Stimulated activated CD4-positive, alpha-beta T cell treated with anti-CD3 and anti-CD28 coated beads, Interleukin-4, amount 100 ng/mL, for 4 hours (primary cell): ENCODE measurements at places on chromosomes 3 and 15.

DNA sequence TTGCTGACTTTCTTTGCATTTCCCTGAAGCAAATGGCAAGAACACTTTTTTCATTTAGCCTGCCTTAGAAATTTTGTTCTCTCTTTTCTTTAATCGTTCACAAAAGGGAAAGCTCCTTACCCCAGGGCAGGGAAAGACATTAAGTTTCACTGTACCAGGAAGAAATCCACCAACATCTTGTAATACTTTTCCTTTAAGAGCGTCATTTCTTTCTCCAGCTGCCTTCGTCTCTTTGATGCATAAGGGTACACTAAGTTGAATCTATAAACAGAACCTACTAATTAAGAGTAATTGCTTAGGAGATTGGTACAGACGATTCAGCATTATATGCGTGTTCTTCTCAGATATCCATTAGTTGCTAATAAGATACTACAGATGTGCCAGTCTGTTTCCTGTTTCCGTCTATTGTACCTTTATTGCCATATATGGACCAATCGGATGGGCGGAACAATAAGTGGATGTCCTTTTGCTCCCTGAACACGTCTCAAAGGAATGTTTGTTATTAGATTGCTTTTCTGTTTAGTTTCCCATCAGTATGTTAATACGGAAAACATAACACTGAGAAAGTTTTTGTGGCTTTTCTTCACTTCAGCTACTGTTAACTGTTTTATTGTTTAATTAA lies 276.7 kb upstream of the RARB start:
- no peak for DNase-seq

DNA sequence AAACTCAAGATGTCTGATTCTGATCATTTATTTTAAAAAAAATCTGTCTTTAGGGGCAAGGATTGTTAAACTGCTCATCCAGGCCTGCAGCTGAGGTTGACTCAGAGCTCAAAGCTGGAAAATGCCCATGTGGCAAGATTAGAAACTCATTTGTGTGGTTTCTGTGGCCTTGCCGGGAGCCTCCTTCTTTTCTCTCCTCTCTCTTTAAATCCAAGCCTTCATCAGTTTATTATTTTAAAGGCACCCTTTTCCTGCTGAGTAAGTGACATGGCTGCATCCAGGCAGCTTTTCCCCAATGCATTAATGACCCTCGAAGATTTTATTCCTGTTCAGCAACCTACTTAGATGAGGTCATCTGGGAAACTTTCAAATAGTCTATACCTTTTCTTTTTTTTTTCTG lies 221.3 kb upstream of the CDIN1 start:
- no peak for DNase-seq

- no peak for DNase-seq
Observed at GRCh38 chr3:142278451-142278850, 53.1 kb upstream of the GK5 start.

DNA sequence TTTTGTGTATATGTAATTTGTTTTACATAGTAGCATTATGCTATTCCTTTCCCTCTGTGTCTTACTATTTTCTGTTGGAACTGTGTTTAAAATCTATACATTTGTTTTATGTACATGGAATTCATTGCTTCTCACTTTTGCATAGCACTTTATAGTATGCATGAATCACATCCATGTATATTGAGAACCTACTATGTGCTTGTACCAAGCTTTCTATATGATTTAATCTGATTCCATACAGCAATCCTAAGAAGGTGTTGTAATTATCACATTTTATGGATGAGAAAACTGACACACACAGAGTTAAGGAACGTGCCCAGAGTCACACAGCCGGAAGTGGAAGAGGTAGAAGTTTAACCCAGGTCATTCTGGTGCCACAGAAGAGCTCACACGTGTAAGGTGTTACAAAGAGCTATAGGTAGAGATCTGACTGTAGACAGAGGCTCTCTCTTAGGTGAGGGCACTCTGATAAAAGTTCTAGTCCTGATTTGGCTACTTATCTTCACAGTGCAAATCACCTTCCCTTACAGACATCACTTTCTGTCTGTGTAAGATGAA lies 3.5 kb upstream of the SMAD3 start:
- no peak for DNase-seq

- no peak for DNase-seq
Observed at GRCh38 chr3:55329849-55330248, 157.3 kb downstream of the WNT5A start.

DNA sequence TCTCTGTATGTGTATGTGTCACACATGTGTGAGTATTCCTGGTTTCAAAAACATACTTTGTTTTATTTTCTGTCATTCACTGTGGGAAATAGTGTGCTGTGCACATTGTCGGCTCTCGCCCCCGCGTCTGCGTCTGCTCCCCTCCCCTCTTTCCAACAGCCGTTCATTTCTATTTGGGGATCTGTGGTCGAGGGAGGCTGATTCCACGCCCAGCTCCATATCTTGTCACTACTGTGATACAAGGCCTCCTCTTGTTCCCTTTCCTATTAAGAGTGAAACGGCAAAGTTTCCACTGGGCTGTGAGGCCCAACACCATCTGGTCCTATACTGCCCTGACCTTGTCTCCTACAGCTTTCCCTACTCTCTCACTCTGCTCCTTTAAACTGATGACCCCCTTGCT lies 172.5 kb upstream of the LRIG1 start:
- DNase-seq: no peak

GRCh38 chr3:133843634-133844033 lies 38.0 kb downstream of the SRPRB start:
- DNase-seq: no peak

GRCh38 chr3:184685646-184686045 lies 26.2 kb downstream of the MAGEF1 start:
- no peak for DNase-seq

DNA sequence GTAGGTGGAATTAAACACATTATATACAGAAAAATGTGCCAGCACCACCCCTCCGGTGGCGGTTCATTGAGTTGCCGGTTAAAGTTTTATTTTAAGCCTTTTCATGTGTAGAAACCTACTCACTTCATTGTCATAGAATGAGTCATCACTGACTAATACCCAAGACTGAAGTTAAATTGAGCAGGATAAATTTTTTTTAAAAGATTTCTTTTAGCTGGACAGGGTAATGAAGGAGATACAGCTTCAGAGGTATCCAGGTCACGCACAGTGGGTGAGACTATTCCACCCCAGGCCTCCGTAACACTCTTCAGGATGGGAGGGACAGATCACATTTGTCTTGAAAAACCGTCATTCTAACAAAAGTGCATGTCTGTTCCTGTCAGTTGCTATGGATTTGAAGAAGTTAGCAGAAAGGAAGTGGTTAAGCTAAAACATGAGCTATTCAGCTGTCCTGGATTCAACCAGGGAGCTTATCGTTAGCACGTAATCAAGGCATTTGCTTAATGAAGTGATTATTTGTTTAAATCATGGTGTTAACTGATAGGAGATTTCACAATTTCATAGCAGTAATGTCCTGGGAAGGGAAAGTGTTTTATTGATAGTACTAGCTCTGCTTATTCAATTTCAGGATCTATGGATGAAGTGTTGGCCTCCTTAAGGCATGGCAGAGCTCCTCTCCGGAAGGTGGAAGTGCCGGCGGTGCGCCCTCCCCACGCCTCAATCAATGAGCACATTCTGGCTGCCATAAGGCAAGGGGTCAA lies 23.4 kb downstream of the WHAMM start:
- DNase-seq: peak; percentile 55

DNA sequence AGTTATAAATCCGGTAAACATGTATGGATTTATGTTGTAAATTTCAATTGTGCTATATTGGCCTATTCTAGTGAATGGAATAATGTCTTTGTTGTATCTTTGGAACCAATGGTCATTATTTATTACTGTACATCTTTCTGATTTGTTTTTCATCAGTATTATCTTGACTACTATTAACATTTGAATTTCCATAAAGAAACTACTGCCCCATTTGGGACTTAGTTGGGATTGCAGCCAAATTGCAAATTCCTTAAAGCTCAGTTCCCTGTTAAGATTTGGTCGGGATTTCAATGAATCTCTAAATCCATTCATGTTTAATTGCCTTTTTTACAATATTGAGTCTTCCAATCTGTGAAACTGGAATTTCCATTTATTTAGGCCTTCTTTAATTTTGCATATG lies 822.4 kb upstream of the CADM2 start:
- no peak for DNase-seq
